Right ventricle myocardium inferior (tissue), 1 donor: ENCODE measurements at places on chromosomes 7 and 10. TPM values are rescaled to one million over a fixed set of nuclear protein-coding genes. Genes with fewer than 3 reads are reported as not detected.

The ENTPD7 gene
- 1.4 TPM for total RNA-seq

The VIPR2 gene
- 17.0 TPM for total RNA-seq

The NET1 gene
- 16.2 TPM for total RNA-seq

The ZNF679 gene
- total RNA-seq = not detected

The IL6 gene
- total RNA-seq = 0.60 TPM

The ACHE gene
- total RNA-seq = 0.73 TPM

The ACSM6 gene
- total RNA-seq = not detected

The VSIR gene
- 140 TPM for total RNA-seq

The SORBS1 gene
- 666 TPM for total RNA-seq

The LRMDA gene
- total RNA-seq = 22.3 TPM

The SEMA3D gene
- 1.6 TPM for total RNA-seq

The C10orf105 gene
- total RNA-seq = 0.05 TPM

The SPDYE2 gene
- not detected for total RNA-seq

The MRLN gene
- total RNA-seq = not detected

The ICA1 gene
- total RNA-seq = 44.3 TPM

The ZC3HAV1L gene
- 4.0 TPM for total RNA-seq

The LRRD1 gene
- not detected for total RNA-seq

The MCM10 gene
- total RNA-seq = 0.62 TPM

The HUS1 gene
- 29.6 TPM for total RNA-seq

The RBP3 gene
- total RNA-seq = not detected

The SYT15 gene
- total RNA-seq = 3.2 TPM

The PRKAR2B gene
- 23.2 TPM for total RNA-seq
